ENCODE measurements at places on chromosomes 1 and 21. TPM values are rescaled to one million over a fixed set of nuclear protein-coding genes. Genes with fewer than 3 reads are reported as not detected.
A peak's percentile ranks its signal among the peaks of the same experiment; 100 is the strongest.

The LCE1F gene
- not detected for total RNA-seq

- DNase-seq, result no peak
- H3K27ac ChIP-seq, result no peak overlapping the region
- H3K36me3 ChIP-seq, result no peaks in the 10 kb centered on the region
- H3K4me3 ChIP-seq, result no peak overlapping the region
- no peaks in the 10 kb centered on the region for H3K4me1 ChIP-seq
Observed at GRCh38 chr1:14390816-14391215, 207.7 kb upstream of the KAZN start.

The WNT4 gene
- total RNA-seq, result not detected

The C4BPB gene
- total RNA-seq, result not detected

GRCh38 chr1:77565321-77565720 lies 117.1 kb downstream of the ZZZ3 start:
- H3K27me3 ChIP-seq, result no peaks in the 10 kb centered on the region
- H3K36me3 ChIP-seq, result peaks cover 25% of the 10 kb centered on the region
- H3K4me1 ChIP-seq, result peaks cover 2% of the 10 kb centered on the region
- no peak overlapping the region for H3K4me3 ChIP-seq

- peaks cover 4% of the 10 kb centered on the region for H3K4me1 ChIP-seq
- peaks cover 10% of the 10 kb centered on the region for H3K36me3 ChIP-seq
- peak overlapping the region; percentile 66 for H3K4me3 ChIP-seq
- peaks cover 5% of the 10 kb centered on the region for H3K27me3 ChIP-seq
Observed at GRCh38 chr1:212951947-212952640, 1.8 kb downstream of the VASH2 start.

Data from IMR-90 (cell line).